ENCODE measurements at places on chromosomes 16 and 17.

GRCh38 chr17:49575679-49576087 is at the start of gene NXPH3:
TSS of gene NXPH3 (plus strand) at chr17:49575871. CDS start at chr17:49576220, 349 bp downstream.
- peak; percentile 78 for DNase-seq

DNA sequence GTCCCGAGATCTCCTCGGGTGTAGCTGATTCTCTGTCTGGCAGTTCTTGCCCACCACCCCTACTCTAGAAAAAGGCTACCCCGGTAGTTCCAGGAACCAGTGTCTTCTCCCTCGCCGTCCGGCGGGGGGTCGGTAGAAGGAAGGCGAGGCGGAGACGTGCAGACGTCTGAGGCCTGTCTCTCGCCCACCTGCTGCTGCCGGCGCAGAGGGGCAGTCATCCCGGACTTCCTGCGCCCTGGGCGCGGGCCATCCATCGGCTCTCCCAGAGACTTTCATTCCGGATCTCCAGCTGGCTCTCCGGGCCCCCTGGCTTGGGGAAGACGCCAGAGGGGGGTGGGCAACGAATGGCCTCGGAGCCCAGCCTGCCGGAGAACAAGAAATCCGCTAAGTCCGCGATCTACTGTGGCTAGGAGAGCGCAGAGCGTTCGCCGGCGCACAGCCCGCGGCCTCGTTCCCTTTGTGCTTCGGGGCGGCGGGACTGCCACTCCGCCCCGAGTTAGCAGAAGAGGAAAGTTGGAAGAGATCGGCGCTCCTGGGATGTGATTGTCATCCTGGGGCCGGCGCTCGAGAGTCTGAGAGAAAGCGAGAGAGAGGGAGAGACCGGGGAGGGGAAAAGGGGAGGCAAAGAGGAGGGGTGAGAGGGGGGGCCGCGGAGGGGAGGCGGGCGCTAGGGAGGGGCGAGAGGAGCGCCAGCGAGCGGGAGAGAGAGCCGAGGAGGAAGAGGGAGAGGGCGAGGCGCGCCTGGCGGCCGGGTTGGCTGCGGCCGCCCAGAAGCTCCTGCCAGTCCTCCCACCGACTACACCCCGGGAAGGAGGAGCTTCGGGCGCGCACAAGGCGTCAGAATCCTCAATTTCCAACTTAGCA is at the start of gene IRX5:
TSS of gene IRX5 (plus strand) at position 861 of the 864 bp plus-strand sequence. CDS start 334 bp downstream, outside the sequence.
- peak; percentile 99 for DNase-seq

GRCh38 chr16:1466968-1467521 is 7.8 kb downstream of the CLCN7 start:
- no peak for DNase-seq

DNA sequence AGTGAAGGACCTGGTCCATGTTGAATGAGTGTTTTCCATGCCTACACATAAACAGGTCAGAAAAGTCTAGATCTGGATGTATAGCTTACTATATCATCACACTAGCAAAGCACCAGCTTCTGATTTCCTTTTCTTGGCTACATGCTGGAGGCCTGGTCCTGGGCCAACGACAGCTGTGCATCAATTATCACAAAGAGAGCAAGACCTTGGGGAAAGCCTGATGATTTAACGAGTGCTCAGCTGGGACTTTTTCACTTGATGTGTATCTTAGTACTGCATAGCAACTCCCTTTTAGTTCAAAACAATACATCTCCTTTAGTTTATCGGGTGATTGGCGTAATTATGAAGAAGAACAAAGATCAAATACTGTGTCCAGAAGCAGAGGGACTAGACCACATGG is 358.2 kb downstream of the KIF2B start:
- DNase-seq, result no peak

DNA sequence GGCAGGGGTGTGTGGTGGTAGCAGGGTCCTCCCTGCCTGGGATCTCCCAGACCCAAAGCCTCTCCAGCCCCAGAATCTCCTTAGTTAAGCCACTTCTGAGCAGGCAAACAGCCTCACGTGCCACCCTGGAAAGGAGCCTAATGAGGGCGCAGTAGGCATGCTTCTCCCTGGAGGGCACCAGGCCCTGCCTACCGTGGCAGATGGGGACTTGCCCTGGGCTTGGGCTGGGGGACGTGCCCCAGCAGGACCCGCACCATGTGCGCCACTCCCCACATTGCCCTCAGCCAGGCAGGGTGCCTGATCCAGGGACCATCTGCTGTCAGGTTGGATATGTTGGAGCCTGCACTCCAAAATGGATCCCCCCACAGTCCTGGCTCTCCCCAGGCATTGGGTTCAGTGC is 14.2 kb downstream of the FAM83G start:
- DNase-seq, result no peak

DNA sequence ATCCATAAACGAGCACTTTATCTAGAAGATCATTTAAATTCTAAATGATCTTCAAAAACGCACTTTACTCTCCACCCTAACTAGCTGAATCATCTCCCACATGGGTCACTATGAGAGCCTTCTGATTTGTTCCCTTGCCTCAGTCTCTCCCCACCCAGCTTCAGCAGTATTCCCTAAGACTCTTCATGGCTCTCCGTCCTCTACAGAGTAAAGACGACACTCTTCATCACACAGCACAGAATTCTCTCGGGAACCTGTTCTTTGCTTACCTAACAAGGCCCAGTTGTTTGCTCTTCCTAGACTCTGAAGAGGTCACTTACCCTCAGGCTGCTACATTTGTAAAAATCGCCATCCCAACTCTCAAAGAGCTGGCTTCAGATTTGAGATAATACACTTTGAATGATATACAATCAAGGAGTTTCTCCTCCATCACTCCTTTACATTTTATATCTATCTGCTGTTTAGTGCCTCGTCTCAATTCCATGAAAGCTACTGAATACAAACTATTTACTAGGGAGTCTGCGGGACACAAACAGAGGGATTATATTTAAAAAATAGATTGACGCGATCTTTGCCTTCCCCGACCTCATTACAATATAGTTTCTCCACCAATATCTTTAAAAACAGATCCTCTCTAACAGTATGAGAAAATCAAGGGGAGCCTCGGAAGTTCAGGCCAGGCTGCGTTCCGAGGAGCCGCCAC is 511 bp upstream of the LIG3 start:
- DNase-seq, result no peak

GRCh38 chr17:76545918-76546555 is 6.2 kb downstream of the PRCD start:
- no peak for DNase-seq

DNA sequence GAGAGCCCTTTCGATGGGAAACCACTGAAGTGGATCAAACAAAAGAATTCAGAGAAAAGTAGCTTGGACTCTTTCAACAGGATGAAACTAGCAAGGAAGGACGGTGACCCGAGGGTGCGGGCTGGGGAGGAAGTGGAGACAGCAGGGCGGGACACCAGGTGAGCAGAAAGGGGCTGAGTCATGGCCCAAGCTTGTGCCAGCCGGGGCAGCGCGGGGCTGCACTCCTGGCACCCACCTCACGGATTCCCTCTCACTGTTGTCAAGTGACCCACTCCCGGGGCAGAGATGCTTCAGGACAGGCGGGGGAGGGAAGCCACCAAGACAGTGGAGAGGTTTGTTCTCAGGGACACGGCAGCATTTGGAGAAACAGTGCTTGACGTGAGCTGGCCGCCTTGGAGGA is 10.7 kb upstream of the RNF222 start:
- no peak for DNase-seq

- no peak for DNase-seq
These were observed 75.7 kb downstream of the CYTH1 start for GRCh38 chr17:78706271-78706915.

GRCh38 chr16:85026703-85027102 is 892 bp upstream of the KIAA0513 start:
- DNase-seq, result no peak

DNA sequence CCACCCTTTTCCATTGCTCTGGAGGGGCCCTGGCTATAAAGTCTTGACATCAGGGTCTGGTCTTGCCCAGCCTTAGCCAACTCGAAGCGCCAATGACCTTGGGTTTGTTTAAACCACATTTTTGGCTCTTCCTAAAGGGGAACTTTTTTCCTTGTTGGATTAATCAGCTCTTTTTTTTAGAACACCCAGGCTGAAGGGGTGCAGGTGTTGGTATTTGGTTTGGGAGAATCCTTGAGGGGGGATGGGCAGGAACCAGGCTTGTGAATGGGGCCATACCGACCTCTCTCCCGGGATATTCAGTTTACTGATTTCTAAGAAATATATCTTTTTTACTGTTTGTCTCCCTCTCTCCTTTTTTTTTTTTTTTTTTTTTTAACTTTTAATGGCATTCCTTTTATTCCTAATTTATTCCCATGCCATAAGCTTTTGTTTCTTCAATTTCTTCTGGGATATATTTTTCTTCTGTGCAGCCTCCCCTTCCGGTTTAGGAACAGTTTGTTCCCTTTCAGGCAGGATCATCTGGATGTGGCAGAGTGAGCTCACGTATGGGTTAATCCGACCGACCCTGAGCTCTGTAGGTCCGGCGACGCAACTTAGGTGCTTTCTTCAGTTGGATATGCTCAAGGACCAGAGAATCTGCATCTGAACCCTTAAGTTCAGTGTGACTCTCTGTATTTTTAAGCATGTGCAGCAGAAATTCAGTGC is 129.5 kb downstream of the ABCC6 start:
- DNase-seq, result no peak

GRCh38 chr16:89473791-89474414 is 16.5 kb downstream of the ANKRD11 start:
- no peak for DNase-seq

- DNase-seq, result no peak
These were observed 24.0 kb upstream of the GINS2 start for GRCh38 chr16:85712801-85713200.

DNA sequence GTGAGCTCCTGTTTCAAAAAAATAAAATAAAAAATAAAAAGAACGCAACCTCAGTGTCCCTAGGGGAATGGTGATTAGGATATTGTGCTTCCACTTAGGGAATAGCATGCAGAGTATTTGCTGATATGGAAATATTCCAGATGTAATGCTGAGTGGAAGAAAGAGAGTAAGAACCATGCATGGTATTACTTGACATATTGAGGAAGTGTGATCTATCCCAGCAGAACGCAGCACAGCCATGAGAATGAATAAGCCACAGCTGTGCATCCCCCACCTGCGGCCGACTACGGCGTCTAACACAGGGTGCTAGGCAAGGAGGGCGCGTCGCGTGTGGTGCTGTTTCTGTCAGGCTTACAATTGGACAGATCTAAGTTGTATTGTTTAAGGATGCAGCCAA is 49.5 kb downstream of the FOXK2 start:
- DNase-seq, result no peak

DNA sequence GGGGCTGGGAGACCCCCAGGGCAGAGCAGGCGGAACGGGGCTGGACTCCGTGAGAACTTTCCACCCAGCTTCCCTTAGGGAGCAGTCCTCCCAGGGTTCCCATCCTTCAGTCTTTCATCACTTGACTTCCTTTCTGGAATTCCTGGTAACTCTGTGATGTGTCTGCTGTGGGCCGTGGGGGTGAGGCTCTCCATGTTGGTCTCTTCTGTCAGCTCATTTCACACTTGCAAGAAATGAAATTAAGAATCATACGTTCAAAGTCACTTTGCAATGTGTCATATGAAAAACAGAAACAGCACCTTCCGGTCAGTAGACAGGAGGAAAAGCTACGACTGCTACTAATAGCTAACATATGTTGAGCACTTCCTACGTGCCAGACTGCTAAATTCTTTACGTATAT is 5.4 kb upstream of the BBS2 start:
- DNase-seq, result no peak

DNA sequence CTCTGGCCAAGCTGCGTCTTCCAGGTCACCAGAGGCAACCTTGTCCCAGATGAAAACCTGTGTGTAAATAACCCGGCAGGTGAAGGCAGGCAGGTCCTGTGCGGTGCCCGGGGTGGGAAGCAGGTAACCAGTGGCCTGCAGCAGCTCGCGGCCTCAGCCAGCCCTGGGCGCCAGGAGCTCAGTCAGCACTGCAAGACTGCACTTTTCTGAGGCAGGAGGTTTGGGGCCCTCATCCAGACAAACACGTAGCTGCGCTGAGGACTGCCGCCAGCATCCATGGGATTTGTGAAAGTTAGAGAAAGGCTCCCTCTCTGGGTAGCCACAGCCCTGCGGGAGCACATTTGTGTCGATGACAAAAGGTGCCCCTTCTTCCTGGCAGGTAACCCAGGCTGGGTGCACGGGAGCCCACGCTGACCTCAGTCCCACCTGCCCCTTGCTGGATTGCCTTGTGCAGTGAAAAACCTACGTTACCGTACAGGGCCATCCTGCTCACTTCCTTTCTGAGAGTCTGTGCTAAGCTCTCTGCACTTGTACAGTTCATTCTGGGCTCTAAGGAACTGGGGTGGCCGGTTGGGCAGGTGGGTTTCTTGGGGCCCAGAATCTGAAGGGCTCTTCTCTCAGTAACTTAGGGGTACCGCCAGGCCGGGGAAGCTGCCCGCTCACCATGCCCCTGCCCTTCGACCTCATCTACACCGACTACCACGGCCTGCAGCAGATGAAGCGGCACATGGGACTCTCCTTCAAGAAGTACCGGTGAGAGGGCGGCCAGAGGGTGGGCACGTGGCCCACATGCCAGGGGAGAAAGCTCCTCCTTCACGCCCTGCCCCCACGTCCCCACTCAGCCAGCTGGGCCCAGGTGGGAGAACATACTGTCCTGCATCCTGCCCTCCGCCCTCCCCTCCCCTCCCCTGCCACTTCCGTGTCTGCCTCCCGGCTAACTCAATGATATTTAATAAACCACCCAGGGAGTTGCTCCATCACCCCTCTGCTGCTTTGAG is 56.4 kb downstream of the MGAT5B start:
- DNase-seq, result no peak

DNA sequence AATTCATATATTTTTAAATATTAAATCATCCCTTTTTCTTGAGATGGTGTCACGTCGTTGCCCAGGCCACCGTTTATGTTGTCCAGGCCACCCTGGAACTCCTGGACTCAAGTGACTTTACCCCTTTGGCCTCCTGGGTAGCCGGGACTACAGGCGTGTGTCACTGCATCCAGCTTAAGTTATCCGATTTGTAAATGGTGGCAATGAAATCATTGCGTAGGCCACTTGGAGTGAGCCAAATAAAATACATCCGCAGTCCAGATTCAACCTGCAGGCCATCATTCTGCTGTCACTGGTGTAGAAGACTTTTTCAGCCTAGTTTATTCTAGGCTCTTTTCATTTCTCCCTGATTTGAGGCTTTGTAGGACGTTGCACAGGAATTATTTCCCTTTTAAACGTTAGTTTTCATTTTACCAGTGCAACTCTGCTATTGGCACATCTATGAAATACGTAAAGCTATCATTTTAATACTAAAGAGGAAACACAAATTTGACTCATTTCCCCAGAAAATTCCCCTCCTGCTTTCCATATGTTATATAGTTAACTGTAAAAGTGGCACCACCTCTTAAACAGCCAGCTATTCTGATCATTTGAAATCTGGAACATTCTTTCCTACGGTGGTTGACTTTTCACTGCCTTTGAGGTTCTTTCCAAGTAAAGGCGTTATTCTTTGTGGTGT is 449.8 kb downstream of the MAF start:
- no peak for DNase-seq

- no peak for DNase-seq
These were observed 61.1 kb downstream of the NT5M start for GRCh38 chr17:17364338-17364667.
